HuH-7 (cell line): ENCODE measurements at places on chromosomes 2 and 18.
A peak's percentile ranks its signal among the peaks of the same experiment; 100 is the strongest.

DNA sequence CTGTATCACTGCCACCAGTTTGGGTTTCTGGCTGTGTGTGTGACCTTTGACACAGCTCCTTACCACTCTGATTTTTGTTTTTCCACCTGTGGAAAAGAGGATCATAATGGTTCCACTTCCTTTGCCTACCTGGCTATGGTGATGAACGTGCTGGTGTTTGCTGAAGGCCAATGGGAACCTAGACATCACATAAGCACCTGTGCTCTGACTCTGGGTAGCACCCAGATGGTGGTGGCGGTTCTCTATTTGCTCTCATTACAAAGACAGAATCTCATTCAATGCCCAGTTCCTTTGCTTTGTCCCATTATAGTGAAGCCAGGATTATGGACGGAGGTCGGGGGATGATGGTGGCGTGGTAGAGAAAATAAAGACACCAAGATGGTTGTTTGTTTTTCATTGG lies 121.2 kb upstream of the GATA6 start:
- DNase-seq = no peak

DNA sequence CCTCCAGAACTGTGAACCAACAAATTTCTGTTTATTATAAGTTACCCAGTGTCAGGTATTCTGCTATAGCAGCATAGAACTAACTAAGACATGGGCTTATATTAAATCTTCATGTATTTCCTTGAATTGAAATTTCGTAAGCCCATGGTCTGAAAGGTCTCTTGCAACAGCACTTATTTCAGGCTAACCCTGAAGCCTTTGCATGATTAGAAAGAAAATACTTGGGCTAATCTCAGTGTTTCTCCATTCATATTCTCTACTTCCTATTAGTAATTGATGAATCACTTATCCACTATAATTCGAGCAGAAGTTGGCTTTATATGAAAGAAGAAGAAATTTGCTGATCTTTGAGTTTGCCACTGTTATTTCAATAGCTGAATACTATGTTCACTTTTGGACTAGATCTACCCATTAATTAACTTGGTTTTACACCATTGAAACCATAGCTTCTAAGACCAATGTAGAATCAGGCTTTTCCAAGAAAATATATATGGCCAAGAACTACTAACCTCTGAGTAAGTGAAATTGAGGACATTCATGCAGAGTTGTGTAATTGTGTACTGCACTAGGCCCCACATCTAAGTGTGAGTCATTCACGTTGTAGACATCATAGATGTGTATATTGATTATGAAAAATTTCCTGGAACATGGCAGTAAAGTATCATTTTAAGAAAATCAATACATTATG lies 731.6 kb downstream of the SOCS6 start:
- no peak for DNase-seq

- DNase-seq = no peak
Observed at GRCh38 chr2:44250376-44250775, 24.9 kb upstream of the SLC3A1 start.

DNA sequence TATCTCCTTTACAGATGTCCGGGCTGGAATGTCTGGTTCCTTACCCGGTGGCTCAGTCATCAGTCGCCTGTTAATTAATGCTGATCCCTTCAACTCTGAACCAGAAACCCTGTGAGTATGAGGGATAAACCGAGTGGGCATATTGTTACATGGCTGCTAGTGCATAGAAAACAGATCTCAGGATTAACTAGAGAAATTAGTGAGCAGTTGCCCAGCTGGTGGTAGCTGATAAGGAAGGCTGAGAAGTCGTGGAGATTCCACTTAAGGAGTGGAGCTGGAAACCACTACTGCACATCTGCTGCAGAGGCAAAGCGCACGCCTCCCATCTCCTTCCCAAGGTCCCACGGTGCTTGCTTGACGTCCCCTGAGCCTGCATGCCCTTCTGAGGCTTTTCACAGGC lies 97.7 kb downstream of the DGKD start:
- DNase-seq = no peak

- peak; percentile 53 for DNase-seq
Observed at GRCh38 chr2:42959234-42960001, 167.0 kb upstream of the HAAO start.

DNA sequence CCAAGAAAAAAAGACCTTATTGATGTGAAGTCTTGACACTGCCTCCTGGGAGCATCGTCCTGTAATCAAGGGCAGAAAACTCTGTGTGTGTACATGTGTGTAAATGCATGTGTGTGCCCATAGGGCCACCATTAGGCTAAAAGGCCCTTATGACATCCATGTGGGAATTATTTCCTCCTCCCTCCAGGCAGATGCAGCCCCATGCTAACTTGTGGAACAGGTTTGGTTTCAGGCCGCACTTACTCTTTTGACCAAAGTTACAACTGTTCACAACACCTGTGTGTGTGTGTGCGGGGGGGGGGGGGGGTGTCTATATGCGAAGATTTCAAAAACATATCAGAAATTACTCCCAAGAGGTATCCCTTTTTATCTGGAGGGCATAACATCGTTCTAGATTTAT lies 87.4 kb upstream of the SLC14A2 start:
- DNase-seq = no peak

GRCh38 chr2:238847419-238847801 lies 475 bp upstream of the TWIST2 start:
- no peak for DNase-seq
